Right ventricle myocardium inferior (tissue), 1 donor: ENCODE measurements at places on chromosomes 16 and 17.

GRCh38 chr17:18182110-18182977, 1.3 kb upstream of the ALKBH5 start:
- DNase-seq, result no peak

- peak; percentile 82 for DNase-seq
Measured at GRCh38 chr17:17849147-17849820, 12.5 kb upstream of the SREBF1 start.

- DNase-seq, result no peak
Measured at GRCh38 chr16:4506450-4506849, 30.3 kb downstream of the HMOX2 start.

GRCh38 chr17:42677921-42678781, 1.4 kb upstream of the PLEKHH3 start:
- DNase-seq, result peak; percentile 94

GRCh38 chr17:57852092-57852954, 2.5 kb upstream of the MRPS23 start:
- DNase-seq, result peak; percentile 5

GRCh38 chr17:2995886-2996809, 67.3 kb downstream of the OR1D5 start:
- no peak for DNase-seq

DNA sequence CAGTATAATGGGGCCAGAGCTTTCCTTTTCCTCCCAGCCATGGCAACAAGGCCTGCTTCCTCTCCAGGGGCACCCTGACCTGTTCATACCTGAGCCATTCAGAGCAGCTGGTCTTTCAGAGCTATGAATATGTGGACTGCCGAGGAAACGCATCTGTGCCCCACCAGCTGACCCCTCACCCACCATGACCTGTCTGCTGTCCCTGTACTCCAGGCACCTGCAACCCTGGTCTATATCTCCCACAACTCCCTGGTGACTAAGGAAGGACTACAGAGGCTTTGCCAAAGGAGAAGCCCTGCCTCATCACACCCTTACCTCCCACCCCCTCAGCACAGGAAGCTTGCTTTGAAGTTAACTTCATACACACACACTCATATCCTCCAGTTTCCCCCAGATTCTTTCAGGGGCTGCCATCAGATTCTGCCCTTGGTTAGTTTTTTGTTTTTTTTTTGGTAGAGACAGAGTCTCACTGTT, 6.0 kb downstream of the TMEM106A start:
- DNase-seq, result no peak

- no peak for DNase-seq
Measured at GRCh38 chr16:63100082-63100481, 1063.8 kb upstream of the CDH8 start.

DNA sequence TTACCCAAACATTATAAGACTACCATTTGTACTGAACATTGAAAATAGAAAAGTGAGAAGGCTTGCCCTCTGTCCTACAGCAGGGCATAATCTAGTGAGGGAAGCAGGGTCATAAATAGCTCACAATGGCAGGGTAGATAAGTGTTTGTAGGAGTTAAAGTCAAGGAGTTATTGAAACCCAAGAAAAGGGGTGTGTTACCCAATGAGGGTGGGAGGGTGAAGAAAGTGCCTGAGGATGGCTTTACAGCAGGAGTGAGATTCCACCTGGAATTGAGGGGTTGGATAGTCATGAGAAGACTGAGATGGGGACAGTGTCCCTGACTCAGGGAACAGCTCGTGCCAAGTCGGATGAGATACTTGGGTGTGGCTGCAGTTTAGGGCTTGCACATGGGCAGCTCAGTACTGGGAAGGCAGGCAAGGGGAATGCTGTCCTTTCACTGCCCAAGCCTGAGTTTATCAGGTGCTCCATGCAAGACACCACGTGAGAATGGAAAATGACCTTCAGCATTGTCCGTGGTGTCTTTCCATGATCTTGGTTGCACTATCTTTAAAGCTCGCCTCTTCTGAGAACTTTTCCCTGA, 393.2 kb upstream of the MAF start:
- no peak for DNase-seq

- DNase-seq, result no peak
Measured at GRCh38 chr17:9917801-9918200, 12.7 kb upstream of the RCVRN start.

DNA sequence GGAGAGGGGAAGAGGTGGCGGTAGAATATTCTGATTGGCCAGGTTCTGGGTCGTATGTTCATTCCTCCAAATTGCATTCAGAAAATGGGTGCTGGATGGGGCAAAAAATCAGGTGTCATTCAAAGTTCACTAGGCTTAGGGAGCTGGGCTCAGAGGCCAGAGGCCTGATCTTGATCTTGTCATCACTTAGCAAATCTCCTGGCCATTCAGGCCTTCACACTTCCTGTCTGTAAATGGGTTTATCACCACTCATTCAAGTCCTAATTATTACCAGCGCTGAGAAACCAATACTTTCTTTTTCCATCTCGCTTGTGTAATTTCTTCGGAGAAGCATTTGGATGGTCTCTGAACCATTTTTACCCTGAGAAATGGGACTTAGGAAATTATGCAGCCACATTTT, 50.8 kb downstream of the BMERB1 start:
- DNase-seq, result no peak
